ENCODE measurements at places on chromosomes 6 and 20.

- no peak for DNase-seq
Measured at GRCh38 chr6:12577124-12577850, 139.3 kb upstream of the PHACTR1 start.

- no peak for DNase-seq
Measured at GRCh38 chr6:30548375-30548774, 7.9 kb downstream of the GNL1 start.

DNA sequence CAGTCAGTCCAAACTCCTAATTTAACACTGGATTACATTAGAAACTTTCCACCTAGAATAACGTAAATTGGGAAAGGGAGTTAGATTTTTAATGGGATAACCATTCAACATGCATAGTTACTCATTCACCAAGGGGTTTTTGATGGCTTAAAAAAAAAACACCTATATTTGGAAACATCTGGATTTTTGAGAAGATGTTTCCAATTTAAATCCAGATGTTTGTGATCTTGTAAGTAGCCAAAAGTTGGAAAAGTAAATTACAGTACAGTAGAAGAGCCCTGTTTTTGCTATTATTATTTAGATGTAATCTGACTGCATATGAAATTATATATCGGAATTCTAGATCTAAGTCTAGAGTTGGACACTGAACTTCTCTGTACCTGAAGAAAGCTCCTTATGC is 478.2 kb downstream of the CD83 start:
- no peak for DNase-seq

DNA sequence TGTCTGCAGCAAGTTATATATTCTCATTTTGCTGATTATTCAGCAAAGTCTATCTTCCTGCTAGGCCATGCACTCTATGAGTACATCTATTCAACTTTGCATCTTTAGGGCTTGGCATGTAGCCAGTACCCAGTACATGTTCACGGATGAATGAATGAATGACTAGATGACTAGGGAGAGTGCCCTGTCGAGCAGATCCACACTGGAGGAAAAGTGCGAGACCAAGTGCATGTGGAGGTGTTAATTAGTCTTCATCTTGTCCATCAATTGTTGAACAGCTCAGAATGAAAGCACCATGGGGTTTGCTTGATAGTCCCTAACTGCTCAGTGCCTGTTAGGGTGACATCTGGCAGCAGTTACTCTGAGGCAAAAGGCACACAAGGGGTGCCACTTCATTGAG is 30.4 kb downstream of the TM9SF4 start:
- no peak for DNase-seq

DNA sequence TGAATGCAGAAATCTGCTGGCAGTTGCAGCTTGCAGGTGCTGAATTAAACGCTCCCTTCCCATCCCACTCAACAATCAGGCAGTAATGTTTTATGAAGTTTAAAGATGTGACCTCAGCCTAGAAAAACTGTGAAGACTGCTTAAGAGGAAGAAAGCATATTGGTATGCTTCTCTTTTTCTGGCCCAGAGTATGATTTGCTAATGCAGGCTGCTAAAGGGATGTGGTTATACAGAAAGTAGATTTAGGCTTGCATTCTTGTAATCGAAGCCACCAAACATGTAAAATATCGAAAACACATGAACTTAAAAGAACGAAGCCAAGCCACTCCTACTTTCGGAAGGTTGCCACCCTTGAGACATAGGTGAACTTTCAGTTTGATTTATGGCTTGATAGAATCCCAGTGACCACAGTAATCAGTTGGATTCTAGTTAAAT is 40.7 kb downstream of the MAP3K5 start:
- DNase-seq, result no peak

DNA sequence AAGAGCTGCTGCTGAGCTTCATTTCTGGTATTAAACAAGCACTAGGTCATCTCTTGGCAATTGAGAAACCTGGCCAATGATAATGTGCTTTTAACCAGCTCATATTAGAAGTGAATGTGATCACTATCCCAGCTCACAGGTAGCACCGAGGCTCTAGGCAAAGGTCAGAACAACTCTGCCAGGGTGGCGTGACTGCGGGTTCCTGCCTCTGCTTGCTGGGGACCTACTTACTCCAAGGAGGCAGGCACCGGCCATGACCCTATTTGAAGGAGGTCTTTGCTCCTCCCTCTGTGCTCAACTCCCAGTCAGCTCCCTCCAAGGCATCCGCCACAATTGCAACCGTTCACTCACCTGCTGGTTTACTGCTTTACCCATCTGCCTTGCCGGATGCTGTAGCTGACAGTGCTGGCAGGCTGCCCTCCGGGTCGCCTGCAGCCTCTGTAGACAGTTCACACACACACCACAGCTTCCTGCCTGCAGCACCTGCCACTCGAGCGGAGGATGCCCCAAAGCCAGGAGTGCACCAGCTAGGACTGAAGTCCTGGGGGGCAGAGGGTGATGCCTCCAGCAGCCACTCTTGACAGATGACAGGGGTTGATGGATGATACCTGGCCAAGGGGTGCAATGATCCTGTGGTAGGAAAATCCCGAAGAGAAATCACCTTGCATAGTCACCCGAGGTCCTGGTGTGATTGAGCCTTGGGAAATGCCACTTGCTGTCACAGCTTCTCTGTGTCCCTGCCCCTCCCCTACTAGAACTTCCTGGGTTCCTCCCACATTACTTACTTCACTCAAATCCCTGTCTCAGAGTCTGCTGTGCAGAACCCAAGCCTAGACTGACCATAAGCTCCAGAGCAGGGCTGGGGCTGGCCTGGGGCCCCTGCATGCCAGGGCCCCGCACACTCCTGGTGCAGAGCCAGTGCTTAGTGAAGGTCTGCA is 8.8 kb upstream of the VSX1 start:
- DNase-seq, result no peak

DNA sequence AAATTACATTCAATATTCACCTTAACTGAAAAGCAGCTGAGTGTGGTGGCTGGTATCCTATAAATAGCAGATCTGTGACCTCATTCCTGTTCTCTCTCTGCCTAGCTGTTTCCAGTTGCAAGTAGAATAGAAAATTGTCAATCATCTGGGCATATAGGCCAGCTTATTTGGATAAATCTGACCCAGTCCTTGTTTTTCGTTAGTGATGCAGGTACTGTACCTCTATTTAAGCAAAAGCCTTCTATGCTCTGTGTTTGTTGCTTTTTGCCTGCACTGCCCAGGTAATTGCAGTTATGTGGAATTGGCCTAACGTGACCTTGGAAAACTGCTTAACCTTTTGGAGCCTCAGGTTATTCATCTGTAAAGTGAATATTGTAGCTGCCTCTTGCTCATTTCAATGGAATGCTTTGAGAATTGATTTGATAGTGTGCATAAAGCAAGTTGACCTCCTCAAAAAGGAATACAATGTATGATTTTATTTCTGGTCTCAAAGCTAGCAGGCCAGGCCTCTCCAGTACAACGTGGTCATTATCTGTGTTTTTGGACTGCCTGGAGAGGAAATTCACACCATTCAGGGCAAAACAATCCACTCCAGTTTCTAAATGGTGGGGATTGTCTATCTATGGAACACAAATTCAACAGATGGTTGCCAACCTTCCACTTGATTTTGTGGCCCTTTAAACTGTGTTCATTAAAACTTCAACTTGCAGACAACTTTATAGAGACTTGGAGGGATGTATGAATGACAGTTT is 508.7 kb upstream of the CITED2 start:
- DNase-seq, result no peak

- DNase-seq, result no peak
Measured at GRCh38 chr6:10402648-10403311, 12.1 kb downstream of the TFAP2A start.

DNA sequence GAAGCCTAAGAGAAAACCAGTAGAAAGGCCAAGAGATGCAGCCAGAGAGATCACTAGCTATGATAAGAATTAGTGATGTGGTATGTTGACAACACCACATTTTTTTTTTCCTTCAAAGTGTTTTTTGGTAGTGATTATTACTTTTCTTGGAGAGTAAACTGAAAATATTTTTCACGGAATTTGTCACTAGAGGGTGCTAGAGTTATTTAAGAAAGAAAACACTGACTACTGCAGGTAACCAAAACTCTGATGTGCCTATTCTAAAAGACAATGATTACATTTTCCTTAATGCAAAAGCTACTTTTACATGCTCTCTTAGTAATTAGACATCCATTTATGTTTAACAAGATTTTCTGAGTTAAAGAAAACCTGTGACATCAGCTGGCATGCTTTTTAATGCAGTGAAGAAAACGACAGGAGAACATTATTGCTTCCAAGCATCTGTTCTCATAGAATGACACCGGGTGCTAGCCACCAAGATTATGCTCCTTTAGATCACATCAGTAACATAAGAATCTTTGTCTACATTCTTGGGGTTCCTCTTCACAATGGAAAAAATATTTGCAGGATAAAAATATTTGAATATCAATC is 28.8 kb downstream of the RWDD2A start:
- DNase-seq, result no peak

- DNase-seq, result no peak
Measured at GRCh38 chr20:3313683-3314065, 74.7 kb upstream of the SLC4A11 start.

DNA sequence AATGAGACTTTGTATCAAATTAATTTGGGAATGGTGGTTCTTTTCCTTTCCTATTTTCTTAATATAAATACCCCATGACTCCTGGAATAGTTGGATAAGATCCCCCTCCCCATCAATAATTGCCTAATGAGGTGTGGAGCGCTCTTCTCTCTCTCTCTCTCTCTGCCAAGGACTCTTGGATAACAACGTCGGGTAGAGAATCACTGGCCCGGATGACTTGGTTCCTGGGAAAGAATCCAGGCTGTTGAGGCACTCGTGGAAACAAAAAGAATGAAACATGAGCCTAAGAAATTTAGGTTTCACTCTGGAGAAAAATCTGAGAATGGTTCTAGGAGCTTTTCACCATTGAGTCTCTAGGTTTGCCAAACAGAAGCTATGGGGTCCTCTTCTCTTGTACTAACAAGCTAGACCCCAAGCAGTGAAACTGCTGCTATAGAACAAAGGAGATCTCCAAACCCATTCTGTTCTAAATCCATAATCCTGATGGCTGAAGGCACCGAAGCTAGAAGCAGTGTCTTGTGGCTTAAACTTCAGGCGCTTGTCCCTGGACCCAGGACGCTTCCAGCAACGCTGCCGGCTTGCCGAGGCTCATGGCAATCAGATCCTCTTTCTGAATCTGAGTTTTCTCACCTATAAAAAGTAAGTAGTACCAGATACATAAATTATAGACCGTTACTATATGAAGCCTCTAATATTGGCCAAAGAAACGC is 241.6 kb upstream of the BTBD3 start:
- no peak for DNase-seq

GRCh38 chr20:62925420-62926228 is 681 bp downstream of the DIDO1 start:
- DNase-seq, result peak; percentile 68

GRCh38 chr6:112400282-112400681 is 53.2 kb downstream of the RFPL4B start:
- DNase-seq, result no peak

DNA sequence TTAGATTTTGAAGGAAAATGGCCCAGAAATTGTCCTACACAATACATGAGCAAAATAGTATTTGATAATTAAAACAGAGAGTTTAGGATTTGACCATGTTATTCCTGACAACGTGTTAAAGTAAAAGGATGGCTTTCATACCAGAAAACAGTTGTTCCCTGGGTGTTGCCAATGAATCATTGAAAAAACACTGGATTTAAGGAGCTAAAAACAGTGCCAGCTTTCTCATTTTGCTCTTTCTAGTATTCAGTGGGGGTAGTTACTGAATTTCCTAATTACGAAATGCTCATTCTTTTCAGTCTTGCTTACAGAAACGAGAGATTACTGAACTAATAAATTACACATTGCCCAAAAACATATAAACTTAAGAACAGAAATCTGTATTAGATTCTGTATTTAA is 26.6 kb upstream of the SNAP91 start:
- no peak for DNase-seq

DNA sequence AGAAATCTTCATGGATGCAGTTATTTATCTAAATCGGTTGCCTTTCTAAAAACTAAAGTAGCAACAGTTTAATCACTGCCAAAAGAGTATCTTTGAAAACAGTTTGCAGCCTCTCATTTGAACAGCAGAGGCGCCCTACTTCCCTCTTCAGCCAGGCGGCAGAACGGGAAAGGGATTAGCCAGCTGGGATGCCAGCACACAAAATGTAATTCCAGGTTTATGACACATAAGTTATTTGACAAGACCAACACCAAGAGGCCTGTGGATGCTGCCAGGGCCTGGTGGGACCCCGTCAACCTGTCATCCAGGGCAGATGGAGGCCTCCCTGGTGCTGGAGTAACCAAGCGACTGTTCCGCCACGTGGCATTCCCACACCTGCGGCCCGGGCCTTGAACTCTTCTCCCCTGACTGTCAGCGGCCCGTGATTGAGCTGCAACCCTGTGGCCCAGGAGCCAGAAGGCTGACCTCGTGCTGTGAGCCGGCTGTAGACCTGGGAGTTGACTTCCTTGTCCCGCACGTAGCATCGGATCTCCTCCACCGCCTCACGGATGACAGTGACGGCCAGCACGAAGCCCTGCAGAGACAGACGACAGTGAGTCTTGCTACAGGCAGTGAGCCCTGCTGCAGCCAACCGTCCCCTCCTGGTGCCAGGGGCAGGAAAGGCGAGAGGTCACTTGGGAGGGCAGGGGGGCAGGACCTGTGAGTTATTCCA is 55.5 kb downstream of the ATP9A start:
- DNase-seq, result no peak

DNA sequence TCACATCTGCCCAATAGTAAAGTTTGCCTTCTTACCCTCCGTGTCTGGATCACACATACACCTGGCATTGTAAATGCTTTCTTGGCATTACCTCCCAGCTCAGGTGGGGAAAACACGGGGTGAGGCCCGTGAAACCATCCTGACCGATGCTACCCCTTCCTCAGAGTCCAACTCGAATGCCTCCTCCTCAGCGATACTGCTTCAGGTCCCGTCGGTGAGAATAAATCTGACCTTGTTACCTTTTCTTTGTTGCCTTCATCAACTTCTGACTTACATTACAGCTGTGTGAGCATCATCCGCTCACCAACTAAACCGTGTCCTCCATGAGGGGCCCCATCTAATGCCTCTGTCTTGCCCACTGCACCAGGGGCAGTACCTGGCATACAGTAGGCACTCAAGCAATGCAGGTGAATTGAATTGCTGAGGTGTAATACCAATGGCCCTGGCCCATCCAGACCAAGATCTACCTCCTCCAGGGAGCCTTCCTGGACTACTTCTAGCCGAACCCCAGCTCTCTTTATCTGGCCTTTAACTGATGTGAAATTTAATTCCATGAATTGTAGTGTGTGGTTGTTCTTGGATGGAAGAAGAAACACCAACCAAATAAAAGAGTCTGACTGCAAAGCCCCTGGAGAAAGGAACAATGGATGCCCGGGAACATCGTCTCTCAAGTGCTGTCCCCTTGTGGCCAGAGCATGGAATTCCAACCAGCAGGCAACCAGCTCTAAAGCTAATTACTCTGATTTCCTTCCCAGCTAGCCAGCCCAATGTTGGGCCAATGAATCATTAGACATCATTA is 141.5 kb downstream of the ANKRD60 start:
- peak; percentile 55 for DNase-seq
